ENCODE measurements at places on chromosomes 13 and 19. TPM values are rescaled to one million over a fixed set of nuclear protein-coding genes. Genes with fewer than 3 reads are reported as not detected.

TEKTIP1 gene
- 1.8 TPM for total RNA-seq

TRIP10 gene
- total RNA-seq: 44.5 TPM

IL17D gene
- 4.3 TPM for total RNA-seq

BRSK1 gene
- 11.2 TPM for total RNA-seq

IRS2 gene
- total RNA-seq: 16.5 TPM

HNRNPUL1 gene
- 152 TPM for total RNA-seq

ALOX5AP gene
- 12.8 TPM for total RNA-seq

SYCN gene
- total RNA-seq: not detected

UBE2L5 gene
- not detected for total RNA-seq

ZNF560 gene
- total RNA-seq: not detected

MEDAG gene
- 3.3 TPM for total RNA-seq

CGB2 gene
- total RNA-seq: not detected

CEACAM1 gene
- total RNA-seq: 14.2 TPM

KLK10 gene
- total RNA-seq: 0.76 TPM

DENND1C gene
- total RNA-seq: 2.2 TPM

ACP7 gene
- 0.23 TPM for total RNA-seq

IGLON5 gene
- total RNA-seq: 1.6 TPM

UBL3 gene
- 32.3 TPM for total RNA-seq

WDR87 gene
- total RNA-seq: not detected

CBLC gene
- total RNA-seq: 8.8 TPM

CCDC169 gene
- total RNA-seq: 4.2 TPM

OR4F17 gene
- not detected for total RNA-seq

SCGB2B2 gene
- total RNA-seq: 0.18 TPM
